Left kidney (tissue), 8 donors: ENCODE measurements at places on chromosomes 4 and X. TPM values are rescaled to one million over a fixed set of nuclear protein-coding genes. Genes with fewer than 3 reads are reported as not detected.

The RTL3 gene
- polyA plus RNA-seq = not detected

The CXCL11 gene
- polyA plus RNA-seq = not detected

The HHIP gene
- polyA plus RNA-seq = 3.0 TPM

The ATP2B3 gene
- polyA plus RNA-seq = 0.18 TPM

The MAGEA1 gene
- polyA plus RNA-seq = not detected

The SLC26A1 gene
- 10.0 TPM for polyA plus RNA-seq

The APLN gene
- polyA plus RNA-seq = 4.4 TPM

- DNase-seq = no peak
Observed at GRCh38 chr4:153705743-153706468, 21.8 kb downstream of the TLR2 start.

DNA sequence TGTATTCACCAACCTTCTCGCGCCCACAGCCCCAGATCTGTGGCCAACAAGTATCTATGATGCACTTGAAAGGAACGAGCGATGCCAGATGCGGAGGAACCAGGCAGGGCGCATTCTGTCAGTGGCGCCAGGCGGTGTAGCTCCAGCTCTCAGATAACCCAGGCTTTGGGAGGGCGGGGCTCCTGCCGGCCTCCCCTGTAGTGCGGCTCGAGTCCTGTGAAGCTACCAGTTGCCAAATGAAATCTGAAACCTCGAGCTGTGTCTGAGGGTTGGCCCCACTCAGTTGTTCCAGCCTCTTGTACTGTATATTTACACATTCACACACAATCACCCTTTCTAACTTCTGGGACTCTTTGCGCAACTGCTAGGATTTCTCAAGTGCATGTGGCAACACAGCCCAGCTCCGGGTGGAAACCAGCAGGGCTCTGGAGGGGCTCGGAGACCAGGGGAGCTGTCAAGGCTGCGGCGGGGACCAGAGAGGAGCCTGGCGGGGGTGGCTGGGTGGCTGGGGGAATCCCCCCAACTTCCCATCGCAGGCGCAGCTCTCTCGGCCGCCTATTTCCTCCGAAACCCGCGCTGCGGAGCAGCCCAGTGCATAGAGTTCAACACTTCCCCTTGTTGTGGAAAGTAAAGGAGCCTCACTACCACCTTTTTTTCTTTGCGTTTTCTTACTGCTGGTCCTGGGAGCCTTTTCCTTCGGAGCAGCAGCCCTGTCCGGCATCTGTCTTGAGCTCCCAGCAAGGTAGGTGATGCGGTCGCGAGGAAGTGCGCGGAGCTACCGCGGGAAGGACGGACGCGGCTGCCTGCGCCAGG, at the start of gene ARHGAP24:
TSS of gene ARHGAP24 (plus strand) at position 333 of the 813 bp plus-strand sequence.
- peak; percentile 89 for DNase-seq

DNA sequence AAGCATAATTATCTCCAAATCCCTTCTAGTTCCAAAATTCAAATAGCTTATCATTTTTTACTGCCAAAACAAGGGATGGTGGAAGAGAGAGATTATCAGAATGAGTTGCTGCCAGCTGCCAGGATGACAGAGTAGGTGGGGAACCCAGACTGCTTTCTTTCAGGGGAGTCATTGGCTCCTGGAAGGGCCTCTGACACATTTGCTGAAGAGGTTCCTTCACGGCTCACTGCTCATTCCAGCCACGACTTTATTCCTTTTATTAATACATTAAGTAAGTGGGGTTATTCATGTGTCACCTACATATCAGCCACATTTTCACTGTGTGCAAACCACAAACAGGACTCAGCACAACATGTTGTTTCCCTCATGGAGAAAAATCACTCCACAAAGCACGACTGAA, 12.7 kb upstream of the SMIM43 start:
- no peak for DNase-seq

- DNase-seq = peak; percentile 14
Observed at GRCh38 chrX:118346258-118347094, 570 bp downstream of the WDR44 start.

DNA sequence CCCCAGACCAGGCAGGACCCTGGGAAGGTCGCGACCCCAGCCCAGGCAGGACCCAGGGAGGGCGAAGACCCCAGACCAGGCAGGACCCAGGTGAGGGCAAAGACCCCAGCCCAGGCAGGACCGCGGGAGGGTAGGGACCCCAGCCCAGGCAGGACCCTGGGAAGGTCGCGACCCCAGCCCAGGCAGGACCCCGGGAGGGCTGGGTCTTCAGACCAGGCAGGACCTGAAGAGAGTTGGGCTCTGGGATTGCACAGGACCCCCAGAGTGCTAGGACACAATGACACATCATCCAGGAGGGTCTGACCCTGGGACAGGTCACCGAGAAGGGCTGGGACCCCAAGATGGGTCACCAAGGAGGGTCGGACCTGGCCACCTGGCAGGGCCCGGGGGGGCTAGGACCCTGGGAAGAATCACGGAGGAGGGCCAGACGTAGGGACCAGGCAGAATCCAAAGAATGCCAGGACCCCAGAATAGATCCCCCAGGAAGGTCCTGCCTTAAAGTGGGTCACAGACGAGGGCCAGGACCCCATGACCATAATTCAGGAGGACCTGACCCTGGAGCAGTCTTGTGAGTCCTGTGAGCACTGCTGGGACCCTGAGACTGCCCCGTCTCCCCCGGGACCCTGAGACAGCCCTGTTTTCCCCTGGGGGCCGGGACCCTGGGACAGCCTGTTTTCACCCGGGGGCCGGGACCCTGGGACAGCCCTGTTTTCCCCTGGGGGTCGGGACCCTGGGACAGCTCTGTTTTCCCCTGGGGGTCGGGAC, 1.4 kb downstream of the PCGF3 start:
- DNase-seq = no peak

- DNase-seq = no peak
Observed at GRCh38 chr4:26819026-26819425, 41.6 kb upstream of the STIM2 start.

GRCh38 chr4:81466841-81467671, 4.7 kb downstream of the RASGEF1B start:
- peak; percentile 81 for DNase-seq

GRCh38 chr4:24801136-24801855, 5.9 kb downstream of the SOD3 start:
- no peak for DNase-seq

- DNase-seq = no peak
Observed at GRCh38 chr4:158193171-158193749, 17.0 kb upstream of the TMEM144 start.

- DNase-seq = no peak
Observed at GRCh38 chr4:130545596-130545995, 1449.6 kb downstream of the C4orf33 start.

- peak; percentile 75 for DNase-seq
Observed at GRCh38 chr4:89836897-89837384, at the start of gene SNCA. Gene SNCA, minus strand, starts transcription at chr4:89837161. Its CDS starts 1,494 bp downstream, at chr4:89835667.

DNA sequence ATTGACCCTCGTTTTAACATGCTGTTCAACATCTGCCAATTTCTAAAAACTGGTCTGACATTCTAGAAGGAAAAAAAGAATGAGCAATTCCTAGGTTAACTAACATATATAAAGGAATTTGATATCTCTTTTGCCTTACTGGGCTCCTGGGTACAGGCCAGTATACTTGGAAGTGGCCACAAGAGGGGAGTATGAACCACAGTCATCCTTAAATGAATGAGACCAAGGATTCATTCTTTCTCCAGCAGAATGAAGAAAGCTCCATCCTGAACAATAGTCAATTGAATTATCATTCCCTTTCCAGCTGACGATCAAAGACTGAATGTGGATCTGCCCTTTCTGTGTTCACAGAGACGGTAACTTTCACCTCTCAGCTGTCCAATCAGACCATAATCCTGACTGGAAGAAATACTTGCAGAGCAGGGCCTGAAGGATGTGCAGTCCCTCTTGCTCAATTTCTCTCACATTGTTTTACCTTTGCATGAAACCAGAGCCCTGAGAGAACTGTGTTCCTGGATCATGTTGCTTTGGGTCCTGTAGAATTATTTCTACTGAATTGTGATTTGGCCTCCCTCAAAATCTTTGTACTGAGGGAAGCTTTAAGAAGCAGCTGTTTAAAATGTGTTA, 14.8 kb upstream of the SPARCL1 start:
- no peak for DNase-seq

DNA sequence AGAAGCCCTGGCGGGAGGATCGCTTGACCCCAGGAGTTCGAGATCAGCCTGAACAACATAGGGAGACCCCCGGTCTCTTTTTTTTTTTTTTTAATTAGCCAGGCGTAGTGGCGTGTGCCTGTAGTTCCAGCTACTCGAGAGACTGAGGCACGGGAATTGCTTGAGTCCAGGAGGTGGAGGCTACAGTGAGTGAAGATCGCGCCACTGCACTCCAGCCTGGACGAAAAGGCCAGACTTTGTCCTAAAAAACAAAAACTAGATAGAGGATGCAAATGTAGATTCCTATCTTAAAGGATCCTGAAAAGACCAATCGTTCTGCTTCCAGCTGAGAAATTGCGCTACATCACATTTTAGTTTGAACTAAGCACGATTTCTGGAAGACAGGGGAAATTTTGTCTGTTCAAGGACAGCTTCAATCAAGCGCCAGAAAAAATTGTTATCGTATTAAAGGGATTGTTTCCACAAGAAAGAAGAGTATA, 627 bp upstream of the HSD17B11 start:
- no peak for DNase-seq

GRCh38 chr4:123667496-123667895, 270.9 kb downstream of the SPRY1 start:
- no peak for DNase-seq
